RKO (cell line): ENCODE measurements at places on chromosomes 2 and 18.

DNA sequence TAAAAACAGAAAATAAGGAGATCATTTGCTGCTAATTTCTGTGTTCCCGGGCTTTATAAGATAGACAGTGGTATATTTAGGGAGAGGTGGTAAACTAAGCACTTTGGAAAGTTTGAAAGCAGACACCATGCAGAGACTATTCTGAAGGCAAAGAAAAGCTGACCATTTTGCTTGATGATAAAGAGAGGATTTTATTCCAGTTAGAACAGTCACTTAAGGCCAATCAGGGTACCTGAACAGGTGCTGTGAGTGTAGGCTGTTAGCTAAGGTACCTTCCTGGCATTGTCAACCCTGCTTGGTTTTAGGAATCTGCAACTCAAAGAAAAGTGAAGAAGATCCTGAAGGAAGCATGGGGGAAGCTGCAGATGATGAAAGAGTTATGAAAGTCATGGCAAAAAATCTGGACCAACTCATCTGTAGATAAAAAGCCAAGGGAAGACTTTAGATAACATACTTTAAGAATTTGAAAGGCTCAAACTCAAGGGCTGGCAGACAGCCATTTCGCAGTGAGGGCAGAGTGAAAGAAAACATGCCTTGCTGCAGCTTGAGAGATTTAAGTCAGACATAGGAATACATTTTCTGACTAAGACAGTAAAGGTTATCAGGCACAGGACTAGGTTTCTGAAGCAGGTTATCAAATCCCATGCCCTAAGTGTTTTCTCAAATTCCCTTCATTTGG is 80.1 kb upstream of the ARL5A start:
- no peak for DNase-seq

GRCh38 chr2:204795156-204795555 is 249.9 kb downstream of the PARD3B start:
- DNase-seq = no peak

DNA sequence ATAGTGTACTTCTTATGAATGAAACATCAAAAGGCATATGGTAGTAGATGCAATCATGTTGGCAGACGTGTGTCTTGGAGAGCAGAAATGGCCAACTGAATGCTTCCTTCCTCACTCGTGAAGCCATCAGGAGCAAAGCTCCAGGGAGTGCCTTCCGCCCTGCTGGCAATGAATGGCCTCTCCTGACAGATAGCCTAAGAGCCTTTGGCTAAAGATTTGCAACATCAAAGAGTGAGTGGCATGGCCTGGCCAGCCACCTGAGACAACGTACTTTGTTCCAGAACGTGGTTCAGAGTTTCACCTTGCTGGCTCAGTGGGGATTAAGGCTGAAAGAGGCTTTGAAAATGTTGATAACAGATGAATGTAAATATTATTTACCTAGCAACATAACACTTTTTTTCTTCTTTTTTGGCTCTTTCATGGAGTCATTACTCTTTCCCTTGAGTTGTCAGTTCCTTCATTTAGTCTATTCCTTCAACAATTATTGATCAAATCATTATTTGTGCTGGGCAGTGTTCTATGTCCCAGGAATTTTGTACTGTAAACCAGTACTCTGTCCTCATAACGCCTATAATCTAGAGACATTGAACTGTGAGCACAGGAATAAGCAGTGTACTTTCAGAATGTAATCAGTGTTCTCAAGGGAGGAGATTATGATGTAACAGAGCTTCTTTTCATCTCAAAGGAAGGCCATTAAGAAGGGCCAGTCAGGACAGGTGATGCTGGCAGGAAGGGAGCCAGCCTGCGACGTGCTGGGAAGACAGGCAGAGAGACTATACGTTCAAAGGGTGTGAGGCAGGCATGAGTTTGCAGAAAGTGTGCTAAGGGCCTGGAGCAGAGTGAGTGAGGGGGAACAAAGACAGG is 59.4 kb upstream of the SH3RF3 start:
- DNase-seq = no peak

- DNase-seq = peak; percentile 71
Observed at GRCh38 chr18:39462436-39462835, 1896.8 kb upstream of the CELF4 start.

DNA sequence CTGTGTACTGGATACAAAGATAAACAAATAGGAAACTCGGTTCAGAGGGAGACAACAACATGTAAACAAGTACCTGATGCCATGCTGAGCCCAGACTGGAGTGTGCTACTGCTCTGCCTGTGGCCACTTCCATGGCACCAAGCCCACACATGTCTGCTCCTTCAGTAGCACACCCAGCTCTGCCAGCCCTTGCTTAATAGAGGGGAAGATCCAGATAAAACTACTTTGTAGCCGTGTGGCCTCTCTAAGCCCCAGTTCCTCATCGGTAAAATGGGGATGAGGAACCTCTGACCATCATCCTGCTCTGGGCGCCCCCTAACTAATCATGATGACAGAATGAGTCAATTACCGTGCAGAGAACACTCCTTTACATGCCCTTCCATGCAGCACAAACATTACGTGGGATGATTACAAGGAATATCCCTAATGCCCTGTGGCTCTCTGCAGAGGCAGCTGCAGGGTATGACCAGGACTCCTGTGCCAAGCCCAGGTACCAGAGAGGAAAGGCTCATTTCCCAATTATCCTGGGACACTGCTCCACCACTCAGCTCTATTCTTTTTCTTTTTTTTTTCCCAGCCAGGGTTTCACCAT is 34.9 kb downstream of the DNMT3A start:
- DNase-seq = no peak

GRCh38 chr2:82852787-82853186 is 1606.3 kb downstream of the SUCLG1 start:
- DNase-seq = no peak

DNA sequence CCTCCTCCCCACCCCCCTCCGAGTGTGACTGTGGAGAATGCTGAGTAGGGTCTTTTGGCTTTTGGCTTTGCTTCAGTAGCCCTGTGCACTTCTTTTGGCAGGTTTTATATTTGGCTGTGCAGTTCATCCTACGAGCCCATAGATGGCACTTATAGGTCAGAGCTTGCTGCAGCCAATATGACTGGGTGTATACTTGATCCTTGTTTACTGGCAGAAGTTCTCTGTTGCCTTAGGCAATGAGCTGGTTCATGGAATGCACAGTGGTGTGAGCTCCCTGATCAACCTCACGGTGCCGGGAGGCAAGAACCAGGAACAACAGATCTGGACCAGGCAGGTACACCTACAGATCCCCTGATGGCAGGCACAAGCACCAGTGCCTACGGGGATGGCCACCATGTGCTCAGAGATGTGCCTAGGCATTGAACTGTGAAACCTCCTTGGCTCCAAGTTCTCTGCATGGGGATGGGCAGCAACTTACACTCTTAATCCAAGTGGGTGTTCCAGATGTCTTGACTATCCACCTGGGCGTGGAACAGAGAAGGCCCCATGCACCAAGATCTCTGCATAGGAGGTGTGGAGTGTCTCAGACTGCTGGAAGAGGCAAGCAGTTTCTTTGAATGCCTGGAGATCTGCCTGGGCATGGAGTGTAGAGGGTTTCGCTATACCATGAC is 190.4 kb downstream of the KIAA1328 start:
- DNase-seq = peak; percentile 63

GRCh38 chr2:62375113-62375420 is 130.9 kb downstream of the TMEM17 start:
- DNase-seq = no peak

DNA sequence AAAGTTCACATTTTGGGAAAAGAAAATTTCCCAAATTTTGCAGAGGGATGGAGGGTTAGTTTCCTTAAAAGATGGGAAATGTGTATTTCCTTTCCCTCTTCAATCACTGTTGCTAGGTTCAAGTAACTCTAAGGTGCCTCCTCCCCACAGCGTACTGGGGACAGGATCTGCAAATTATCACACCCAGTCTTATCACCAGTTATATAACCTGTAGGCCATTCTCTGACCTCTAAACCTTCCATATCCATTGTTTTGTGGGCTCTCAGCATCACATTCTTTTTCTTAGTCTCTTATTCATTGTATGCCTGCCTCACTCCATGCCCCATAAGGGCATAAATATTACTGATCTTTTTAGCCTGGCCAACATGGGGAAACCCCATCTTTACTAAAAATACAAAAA is 3.6 kb upstream of the MTHFD2 start:
- no peak for DNase-seq

DNA sequence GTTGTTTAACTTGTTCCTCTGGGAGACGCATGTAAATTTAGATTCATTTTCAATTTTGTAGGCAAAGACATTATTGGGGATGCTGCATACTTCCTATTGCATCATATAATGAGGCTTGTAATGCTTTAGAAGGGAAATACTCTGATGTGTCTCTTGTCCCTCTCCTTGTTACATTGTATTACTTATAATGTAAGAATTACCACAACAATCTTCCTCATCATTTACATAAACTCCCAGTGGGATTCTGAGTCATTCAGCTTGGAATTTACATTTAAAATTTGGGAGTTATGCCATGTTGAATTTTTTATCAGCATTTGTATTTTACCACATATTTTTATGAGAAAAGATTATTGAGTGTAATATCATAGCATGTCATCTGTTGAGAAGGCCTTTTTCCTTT is 963.4 kb upstream of the NRXN1 start:
- no peak for DNase-seq

DNA sequence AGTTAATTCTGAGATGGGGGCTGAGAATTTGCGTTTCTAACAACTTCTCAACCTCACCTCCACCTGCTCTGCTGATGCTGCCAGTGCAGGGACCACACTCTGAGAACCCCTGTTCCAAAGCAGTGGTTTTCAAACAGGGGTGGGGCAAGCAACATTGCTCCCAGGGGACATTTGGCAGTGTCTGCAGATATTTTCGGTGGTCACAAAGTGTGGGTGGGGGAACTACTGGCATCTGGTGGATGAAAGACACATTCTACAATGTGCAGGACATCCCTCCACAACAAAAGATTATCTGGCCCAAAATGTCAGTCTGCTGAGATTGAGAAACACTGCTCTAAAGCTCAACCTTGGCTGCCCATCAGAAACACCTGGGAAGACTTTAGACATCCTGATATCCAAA is 188.7 kb upstream of the SATB2 start:
- no peak for DNase-seq

GRCh38 chr2:152613235-152613634 is 104.0 kb downstream of the PRPF40A start:
- DNase-seq = no peak

DNA sequence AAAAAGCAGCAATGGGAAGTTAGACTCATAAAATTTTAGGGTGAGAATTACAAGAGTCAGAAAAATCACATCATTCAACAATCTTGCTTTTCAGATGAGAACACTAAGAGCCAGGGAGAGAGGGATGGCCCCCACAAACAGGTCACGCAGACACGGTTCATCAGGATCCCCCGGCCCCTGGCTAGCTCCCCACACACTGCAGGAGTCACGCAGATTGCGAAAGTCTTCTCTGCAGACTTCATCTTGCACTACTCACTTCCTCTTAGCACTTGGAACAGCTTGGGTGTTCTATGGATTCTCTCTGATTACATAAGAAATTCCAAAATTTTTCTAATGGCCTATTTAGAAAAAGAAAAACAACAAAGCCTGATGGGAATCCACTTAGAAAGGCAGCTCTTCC is 21.6 kb upstream of the SULT1C2 start:
- DNase-seq = no peak

GRCh38 chr2:25833566-25833965 is 44.7 kb downstream of the ASXL2 start:
- DNase-seq = no peak

GRCh38 chr2:144894612-144895599 is 375.0 kb upstream of the ZEB2 start:
- DNase-seq = no peak

GRCh38 chr2:165876269-165876668 is 77.3 kb downstream of the TTC21B start:
- no peak for DNase-seq

- no peak for DNase-seq
Observed at GRCh38 chr18:45825258-45826044, at the start of gene SIGLEC15. SIGLEC15 (plus strand) TSS chr18:45825675; CDS start chr18:45825729, 54 bp downstream.

DNA sequence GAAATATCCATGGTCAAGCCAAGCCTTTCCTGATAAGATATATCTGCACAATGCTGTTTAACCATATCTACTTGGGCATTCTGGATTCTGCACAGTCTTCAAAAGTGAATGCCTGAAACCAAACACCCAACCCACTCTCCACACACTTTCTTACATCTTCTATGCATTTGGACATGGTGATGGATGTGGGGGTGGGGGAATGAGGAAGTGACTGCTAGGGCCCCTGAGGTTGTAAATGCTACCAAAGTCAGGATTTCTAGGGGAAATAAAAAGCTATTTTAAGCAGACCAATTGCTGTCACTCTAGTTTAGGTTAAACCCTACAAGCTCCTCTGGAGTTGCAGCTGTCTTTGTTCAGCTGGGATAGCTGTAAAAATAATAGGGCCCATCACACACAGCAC is 26.7 kb upstream of the TGFA start:
- no peak for DNase-seq

- no peak for DNase-seq
Observed at GRCh38 chr18:79786304-79786703, 11.4 kb upstream of the KCNG2 start.

DNA sequence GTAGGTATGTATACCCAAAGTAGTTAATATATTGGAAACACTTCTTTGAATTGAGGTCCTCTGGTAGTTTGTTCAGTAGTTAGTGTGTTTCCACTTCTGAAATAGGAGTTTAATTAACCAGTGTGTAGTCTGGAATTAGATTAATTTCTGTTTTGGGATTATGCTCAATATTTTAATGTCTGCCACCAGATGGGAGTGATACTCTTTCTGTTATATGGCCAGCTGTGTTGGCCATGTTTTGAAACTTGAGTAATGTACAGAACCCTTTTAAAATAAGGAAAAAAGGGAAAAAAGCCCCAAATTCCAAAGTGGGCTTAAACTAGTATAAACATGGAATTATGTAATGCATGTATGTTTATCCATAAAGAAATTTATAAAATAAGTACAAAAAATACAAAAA is 147.7 kb downstream of the CTNNA2 start:
- peak; percentile 27 for DNase-seq

DNA sequence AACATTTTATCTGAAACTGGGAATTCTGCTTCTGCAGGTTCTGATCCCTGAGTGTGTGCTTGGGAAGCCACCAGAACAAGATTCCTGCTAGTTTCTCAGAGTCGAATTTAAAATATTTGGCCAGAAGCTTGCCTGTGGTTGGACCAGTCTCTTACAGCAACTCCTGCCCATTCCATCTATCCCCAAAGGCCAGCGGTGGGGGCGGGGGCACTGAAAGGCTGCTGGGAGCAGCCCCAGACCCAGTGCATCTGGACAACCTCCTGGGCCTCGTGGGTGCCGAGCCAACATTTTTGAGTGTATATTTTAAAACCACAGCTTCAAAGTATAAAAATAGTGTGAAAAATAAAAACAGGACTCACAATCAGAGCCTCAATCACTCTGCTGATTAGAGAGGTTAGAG is 38.6 kb upstream of the ZFP36L2 start:
- DNase-seq = no peak
